ENCODE measurements at places on chromosomes 4 and X. TPM values are rescaled to one million over a fixed set of nuclear protein-coding genes. Genes with fewer than 3 reads are reported as not detected.
A peak's percentile ranks its signal among the peaks of the same experiment; 100 is the strongest.

- no peak for DNase-seq
These were observed 32.8 kb downstream of the MGARP start for GRCh38 chr4:139247241-139247640.

- peak; percentile 27 for DNase-seq
These were observed 215.5 kb downstream of the APBB2 start for GRCh38 chr4:40998675-40999358.

DNA sequence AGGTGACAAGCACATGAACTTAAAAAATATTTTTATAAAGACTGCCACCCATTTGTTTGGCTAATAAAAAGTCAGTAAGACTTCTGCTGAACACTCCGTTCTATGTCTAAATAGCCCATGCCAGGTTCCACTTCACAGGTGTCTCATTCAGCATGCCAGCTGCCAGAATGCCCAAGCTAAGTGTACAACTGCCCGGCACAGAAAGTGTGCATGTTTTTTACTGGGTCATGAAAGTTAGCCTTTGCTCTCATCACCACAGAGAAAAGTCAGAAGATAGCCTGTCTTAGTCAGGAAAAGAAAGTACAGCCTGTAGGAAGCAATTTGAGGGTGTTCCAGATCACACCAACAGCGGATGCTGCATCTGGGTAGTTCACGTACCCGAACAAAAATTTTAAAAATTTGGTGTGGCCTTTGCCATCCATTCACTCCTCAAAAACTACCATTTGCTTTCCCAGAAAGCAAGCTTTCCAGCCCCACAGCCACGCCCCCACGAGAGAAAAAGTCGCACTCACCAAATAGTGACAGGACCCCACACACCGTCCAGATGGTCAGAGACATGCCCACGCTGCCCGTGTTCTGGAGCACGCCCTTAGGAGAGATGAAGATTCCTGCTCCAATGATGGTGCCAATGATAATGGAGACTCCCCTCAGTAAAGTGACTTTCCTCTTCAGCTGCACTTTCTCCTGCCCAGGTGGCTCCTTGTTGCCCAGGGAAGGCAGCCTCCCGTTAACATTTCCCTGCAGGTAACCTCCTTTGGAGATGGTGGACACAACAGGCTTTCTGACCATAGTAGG lies 671 bp downstream of the SLC7A11 start:
- DNase-seq, result no peak

DNA sequence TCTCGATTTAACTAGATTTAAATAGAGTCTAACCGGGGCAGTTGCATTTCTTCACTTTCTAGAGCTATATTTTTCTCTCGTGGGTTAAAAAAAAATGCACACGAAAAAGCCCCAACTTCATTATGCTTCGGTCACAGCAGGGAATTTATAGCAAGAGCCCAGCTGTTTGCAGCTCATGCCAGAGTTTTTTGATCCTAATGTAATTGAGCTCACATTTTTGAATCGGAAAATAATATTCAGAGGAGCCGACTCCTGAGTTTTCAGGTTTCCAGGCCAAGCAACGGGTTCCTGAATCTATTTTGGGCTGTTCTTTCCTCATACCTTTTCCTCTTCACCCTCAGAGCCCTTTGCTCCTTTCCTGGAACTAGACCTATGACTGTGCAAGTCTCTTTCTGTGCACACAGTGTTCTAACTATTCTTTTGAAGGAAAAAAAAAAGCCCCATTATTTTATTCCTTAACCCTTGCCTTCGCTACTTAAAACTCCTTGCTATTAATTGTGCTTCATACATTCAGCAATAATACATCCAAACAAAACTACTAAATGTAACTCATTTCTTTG lies 27.5 kb upstream of the ESX1 start:
- DNase-seq, result no peak

- no peak for DNase-seq
These were observed 2.2 kb downstream of the PCDH10 start for GRCh38 chr4:133151341-133151690.

SPP1 gene
- 88.4 TPM for total RNA-seq

PF4V1 gene
- not detected for total RNA-seq

CDX4 gene
- total RNA-seq, result not detected

Measured in left cardiac atrium (tissue), 4 donors.